Esophagus squamous epithelium (tissue), 5 donors: ENCODE measurements at places on chromosomes 16 and 17.

DNA sequence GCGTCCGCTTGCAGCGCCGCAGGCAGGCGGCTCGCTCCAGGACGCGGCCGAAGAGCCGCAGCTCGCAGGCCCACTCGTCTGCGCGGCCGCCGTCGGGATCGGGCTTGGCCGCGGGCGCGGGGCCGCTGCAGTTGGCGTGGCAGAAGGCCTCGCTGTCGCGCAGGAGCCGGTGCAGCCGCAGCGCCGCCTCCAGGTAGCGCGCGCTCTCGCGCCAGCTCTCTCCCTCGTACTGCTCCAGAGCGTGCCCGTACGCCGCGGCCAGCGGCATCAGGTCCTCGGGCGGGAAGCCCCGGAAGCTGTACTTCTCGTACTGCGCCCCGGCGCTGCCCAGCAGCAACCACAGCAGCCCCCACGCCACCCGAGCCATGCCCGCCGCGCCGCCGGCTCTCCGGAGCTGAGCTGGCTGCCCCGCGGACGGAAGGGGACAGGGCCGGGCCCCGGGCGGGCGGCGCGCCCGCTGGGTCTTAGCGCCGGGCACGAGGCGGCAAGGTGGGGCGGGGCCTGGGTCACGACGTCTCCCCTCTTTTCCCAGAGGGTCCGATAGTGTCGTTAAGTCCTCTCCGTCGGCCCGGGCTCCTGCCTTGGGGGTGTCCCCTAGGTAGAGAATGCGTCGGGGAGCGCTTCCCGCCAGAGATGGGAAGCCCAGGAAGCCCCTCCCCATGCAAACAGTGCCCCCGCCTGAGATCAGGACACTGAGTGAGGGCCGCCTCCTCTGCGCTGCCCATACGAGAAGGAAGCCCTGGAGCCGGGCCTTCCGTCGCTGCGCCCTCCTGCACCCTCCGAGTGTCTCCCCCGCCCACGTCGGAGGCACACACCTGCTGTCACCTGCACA is at the start of gene P3H4:
Gene P3H4 (minus strand): TSS at position 401 of the 832 bp plus-strand sequence. CDS start 34 bp downstream, at position 367.
- DNase-seq = no peak

GRCh38 chr17:64073771-64074703 is 53.6 kb upstream of the ICAM2 start:
- no peak for DNase-seq

DNA sequence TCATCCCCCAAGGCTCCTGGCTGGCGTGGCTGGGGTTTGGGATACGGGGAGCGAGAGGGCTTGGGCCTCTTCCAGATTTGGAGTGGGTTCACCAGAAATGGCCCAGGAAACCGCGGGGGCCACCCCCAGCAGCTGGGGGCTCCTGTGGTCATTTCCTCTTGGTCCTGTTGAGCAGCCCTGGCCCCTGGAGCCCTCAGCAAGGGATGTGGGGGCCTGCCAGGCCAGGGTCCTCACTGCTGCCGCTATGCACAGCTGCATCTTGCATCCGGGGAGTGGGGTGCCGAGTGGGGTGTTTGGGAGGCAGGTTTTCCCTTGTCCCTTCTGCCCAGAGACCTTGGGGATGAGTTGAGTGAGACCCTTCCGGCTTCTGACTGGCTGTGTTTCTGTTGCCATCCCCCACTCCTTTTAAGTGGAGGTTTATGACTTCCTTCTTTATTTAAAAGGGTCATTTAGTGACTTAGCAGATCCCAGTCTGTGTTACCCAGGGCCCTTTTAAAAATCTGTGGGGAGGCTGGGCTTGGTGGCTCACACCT is 319.8 kb downstream of the SEC14L1 start:
- no peak for DNase-seq

DNA sequence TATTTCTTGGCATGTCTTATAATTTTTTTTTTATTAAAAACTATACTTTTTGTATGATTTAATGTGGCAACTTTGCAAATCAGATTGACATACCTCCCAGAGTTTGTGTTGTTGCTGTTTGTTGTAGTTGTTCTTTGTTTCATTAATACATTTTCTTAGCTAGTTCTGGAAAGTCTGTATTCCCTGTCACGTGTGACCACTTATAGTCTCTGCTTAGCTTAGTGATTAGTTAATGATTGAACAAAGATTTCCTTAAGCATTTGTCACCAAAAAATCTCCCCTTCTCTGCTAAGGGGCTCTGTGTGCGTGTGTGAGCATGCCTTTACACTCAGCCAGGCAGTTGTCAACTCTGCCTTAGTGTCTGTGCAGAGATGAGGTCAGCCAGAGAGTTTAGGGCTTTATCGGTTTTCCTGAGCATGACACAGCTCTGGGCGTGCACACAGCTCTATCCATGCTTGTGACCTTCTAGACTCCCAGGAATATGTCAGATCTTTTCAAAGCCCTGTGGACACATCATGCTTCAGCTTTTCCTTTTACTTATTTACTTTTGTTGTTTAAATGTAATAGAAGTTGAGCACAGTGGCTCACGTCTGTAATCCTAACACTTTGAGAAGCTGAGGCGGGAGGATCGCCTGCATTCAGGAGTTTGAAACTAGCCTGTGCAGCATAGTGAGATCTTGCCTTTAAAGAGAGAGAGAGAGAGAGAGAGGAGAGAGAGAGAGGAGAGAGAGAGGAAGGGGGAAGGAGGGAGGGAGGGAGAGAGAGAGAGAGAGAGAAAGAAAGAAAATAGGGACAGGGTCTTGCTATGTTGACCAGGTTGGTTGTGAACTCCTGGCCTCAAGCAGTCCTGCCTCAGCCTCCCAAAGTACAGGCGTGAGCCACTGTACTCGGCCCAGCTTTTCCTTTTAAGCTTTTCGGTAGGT is 21.9 kb downstream of the DNAI2 start:
- no peak for DNase-seq

DNA sequence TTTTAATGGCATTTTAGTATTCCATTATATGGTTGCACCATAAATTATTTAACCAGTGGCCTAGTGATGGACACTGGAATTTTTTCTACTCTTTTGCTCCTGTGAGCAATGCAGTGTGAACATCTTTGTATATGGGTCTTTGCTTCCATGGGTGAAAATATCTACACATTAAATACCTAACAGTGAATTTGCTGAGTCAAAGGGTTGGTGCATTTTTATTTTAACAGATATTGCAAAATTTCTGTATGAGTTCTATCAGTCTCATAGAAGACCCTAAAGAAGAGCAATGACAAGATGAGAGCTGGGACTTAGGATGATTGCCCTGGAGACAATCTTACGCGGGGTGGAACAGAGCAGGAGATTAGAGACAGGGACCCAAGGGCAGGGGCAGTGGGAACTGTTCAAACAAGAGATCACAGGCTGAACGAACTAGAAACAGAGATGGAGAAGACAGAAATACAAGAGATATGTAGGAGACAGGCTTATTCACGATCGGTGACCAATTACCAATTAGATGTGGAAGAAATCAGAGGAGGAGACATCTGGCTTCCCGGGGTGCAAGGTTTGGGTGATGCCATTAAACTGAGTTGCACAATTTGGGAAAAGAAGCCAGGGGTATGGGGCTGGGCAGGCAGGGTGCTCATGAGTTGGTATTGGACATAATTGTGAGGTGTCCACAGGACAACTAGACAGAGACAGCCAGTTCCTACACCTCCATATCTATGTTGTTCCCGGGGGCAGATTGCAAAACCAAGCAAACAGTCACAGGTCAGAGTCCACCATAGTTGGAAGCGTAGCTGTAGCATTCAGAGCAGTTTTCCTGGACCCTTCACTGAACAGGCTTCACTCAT is 39.9 kb upstream of the LONP2 start:
- DNase-seq = no peak

- DNase-seq = no peak
Observed at GRCh38 chr16:87602821-87603683, 744 bp downstream of the JPH3 start.

DNA sequence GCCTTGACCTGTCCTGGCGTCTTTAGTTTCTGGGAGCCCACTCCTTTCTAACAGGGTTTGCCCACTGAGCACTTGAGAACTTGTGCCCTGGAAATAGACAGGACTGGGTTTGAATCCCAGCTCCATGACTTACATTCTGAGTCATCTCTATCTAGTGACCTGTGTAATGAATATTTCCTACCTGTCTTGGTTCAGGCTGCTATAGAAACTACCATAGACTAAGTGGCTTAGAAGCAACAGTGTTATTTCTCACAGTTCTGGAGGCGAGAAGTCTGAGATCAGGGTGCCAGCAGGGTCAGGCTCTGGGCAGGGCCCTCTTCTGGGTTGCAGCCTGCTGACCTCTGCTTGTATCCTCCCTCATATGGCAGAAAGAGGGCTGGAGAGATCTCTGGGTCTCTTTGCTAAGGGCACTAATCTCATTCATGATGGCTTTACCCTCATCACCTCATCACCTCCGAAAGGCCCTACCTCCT is 110.7 kb upstream of the DHX40 start:
- DNase-seq = no peak

DNA sequence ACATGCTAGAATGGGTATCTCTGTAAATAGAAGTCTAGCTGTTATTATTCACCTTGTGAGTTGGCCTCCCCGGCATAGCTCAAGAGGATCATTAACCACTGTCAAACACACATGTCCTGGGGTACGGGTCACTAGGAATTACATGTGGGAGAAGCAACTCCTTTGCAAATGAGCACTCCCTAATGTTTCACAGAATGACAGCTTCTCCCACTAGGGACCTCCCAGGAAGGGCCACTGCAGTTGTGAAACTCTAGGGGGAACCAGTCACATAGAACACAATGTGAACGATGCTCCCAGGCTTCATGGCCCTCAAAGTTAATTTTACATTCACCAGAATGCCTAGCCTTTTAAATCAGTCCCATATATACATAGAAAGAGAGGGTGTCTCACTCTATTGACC is 12.4 kb upstream of the ZNF19 start:
- DNase-seq = no peak

DNA sequence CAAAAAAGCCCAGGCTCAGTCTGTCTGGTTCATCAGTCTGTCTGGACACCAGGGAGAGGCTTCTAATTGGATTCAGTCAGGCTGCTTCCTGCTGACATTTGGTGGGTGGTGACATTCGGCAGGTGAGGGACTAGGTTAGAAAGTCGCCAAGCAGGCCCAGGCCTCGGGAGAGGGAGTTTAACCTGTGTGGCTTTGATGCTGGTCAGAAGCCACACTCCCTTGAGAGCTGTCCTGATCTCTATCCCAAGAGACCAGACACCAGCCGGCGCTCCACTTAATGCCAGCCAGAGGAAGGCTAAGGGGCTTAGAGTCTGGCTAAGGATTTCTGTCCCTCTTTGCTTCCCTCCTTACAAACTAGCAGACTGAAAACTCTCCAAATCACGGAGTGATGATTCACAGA is 135.0 kb downstream of the GSG1L start:
- no peak for DNase-seq

- no peak for DNase-seq
Observed at GRCh38 chr17:60472449-60472848, 50.2 kb downstream of the CHCT1 start.

DNA sequence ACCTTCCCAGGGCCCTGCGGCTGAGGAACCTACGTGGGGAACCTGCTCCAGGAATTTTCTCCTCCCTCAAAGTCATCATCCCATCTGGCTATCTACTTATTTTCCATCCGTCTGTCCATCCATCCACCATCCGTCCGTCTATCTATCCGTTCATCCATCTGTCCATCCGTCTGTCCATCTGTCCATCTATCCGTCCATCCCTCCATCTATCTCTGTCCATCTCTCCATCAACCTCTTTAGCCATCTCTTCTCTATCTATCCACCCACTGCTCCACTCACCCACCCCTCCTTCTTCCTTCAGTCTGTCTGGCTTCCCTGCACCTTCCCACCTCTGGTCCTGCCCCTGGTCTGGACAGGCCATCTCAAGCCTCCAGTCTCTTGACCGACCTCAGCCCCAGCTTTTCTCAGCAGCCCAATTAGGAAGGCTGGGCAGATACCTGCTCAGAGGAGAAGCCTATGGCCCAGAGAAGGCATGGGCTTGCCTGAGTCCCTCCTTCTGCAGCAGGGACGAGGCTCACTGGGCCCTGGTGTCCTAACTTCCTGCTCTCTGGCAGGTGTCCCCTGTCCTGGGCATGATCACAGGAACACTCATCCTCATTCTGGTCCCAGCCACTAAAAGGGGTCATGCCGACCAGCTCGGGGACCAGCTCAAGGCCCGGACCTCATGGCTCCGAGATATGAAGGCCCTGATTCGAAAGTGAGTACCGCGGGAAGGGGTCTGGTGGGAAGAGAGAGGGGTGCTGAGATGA is 23.0 kb downstream of the MYBBP1A start:
- no peak for DNase-seq

DNA sequence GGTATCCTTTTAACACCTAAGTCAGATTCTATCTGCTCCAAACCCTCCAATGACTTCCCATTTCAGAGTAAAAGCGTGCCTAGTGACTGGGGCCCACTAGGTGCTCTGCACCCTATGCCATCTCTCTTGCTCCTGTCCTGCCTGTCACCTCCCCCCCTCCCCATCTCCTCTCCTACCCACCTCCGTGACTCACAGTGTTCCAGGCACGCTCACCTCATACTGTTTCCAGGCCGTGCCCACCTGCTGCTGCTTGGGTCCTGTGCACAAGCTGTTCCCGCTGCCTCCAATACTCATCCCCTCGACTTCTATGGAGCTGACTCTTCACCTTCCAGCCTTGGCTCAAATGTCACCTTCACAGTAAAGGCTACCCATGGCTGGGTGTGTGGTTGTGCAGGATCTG is 21.7 kb downstream of the DNAH3 start:
- no peak for DNase-seq

GRCh38 chr16:87922250-87922871 is 14.0 kb downstream of the CA5A start:
- DNase-seq = no peak

GRCh38 chr17:63262751-63263476 is 183.2 kb downstream of the CYB561 start:
- DNase-seq = no peak

- no peak for DNase-seq
Observed at GRCh38 chr16:3173892-3174617, 13.9 kb upstream of the OR1F1 start.

DNA sequence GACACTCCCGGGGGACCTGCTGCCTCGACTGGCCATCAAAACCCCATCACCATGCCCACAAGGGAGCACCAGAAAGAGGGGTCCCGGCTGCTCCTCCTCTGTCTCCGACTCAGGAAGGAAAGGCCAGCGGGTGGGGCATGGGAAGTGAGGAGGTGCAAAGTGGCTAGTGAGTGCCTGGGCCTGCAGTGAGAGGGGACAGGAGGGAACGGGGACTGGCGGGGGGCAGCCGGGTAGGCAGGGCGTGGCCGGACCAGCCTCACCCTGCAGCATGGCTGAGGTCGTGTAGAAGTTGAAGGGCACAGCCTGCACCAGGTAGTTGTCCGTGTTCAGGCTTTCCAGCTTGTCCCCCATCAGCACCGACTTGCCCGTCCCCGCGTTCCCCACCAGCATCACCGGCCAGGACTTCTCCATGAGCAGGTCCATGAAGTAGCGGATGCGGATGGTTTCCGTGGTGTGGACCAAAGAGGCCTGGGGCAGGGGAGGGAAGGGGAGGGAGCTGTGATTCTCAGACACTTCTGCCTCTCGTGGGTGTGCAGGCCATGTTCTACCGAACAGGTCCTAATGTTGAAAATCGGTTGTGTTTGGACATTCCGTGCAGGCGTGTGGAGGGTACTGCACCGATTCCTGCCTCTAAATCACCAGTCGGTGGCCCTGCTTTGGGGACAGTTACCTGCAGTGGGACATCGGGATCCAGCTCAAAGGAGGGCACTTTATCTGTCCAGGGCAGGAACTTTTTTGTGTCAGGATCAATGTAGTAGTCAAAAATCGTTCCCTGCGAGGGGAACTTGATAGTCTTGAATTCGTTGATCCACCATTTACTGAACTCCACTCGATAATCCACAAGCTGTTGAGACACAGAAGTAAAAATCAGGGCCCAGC is 91.7 kb downstream of the DNAH17 start:
- no peak for DNase-seq

- DNase-seq = no peak
Observed at GRCh38 chr16:74903120-74903519, 81.8 kb downstream of the WDR59 start.
